ENCODE measurements at places on chromosomes 6 and 20. TPM values are rescaled to one million over a fixed set of nuclear protein-coding genes. Genes with fewer than 3 reads are reported as not detected.

DNA sequence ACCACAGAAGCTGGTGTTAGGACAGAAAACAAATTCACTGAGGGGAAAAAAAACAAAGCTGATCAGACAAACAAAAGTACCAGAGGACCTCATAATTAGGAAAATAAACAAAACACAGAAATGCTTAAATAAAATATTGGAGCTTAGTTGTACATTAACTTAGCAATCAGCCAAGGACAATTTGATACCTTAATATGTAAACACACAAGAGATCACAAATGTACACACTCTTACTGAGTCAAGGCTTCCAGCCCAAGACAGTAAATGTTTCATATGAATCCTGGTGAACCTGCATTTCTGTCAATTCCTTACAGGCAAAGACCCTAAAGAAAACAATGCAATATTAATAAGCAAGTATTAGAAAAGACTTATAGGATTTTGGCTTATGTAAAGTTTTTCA lies 62.0 kb upstream of the SPTLC3 start:
- DNase-seq: no peak

DNA sequence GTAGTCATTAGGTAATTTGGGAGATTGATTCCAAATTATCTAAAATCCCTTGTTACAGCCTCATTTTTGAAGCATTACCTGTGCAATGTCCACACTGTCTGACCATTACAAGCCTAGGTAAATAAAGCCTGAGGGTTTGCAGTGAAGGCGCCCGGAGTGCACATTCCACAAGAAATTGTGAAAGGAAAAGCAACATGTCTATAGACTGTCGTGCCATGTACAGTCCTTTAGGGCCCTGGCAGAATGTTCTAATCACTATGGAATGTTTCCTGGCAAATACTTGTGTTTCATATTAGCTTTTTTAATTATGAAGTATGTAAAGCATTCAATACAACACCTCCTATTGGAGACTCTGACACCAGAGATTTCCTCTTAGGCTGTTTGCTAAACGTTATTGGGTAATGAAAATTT lies 28.9 kb downstream of the PREP start:
- DNase-seq: no peak

DNA sequence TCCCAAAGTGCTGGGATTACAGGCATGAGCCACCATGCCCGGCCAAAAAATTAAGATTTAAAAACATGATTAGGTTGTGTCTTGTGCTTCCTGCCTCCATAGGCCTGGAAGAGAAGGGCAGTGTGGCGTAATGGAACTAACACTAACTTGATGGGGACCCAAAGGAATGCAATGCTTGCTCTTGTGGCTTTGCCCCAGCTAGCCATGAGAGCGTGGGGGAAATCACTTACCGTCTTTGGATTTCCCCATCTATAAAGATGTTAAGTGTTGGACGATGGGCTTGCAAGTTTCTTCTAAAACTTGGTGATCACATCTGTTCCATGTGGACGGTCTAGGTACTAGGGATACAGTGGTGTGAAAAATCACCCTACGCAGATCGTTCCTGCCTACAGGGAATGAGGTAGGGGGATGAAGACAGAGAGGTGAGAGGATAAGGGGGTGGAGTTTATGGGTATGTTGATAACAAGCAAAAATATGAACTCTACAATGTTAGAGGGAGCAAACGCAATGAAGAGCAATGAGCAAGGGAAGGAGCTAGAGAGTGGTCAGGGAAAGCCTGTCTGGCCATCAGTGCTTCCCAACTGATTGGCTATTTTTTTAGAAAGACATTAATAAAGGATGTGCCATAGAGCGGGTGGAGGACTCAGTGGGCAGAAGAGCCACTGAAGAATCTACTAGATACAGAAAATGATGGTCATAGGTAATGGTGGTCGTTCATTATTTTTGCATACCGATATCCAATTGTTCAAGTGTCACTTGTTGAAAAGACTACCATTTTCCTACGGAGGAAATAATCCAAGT lies 165.2 kb downstream of the BCAS1 start:
- no peak for DNase-seq

- no peak for DNase-seq
Measured at GRCh38 chr6:163250116-163250515, 164.4 kb upstream of the QKI start.

DNA sequence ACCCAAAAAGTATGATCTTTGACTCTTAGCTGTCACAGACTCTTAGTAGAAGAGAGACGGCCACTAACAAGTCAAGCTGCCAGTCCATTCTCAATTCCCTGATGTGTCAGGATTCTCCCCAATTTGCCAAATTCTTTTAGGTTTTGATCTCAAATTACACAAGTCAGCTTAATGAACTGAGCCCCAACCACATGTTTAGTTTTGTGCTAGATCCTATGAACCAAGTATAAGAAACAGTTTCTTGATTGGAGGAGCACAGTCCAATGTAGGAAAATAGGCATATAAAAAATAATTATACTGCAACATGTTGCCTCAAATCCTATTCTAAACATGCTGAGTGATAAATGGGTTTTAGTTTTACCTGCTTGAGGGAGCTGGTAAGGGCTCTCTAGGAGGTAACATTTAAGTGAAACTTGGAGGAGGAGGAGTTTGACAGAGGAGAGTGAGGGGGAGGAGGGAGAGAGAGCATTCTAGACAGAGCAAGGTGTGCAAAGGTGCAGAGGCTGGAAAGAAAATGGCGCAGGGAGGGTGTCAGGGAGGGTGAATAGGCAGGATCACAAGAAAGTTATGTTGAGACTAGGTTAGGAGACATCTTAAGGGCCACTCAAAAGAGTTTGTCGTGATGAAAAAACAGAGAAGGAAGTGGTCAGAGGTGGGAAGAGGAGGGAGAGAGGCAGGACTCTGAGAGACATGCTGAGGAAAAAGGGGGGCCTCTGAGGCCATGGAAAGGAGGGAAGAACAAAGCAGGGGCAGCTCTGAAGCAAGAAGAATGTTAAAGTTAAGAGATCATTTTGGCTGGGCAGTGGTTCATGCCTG lies 22.8 kb upstream of the FAM83C start:
- DNase-seq: no peak

GRCh38 chr20:57048027-57048869 lies 218.2 kb downstream of the BMP7 start:
- DNase-seq: peak; percentile 56

- DNase-seq: no peak
Measured at GRCh38 chr6:11215773-11216172, 16.7 kb downstream of the NEDD9 start.

DNA sequence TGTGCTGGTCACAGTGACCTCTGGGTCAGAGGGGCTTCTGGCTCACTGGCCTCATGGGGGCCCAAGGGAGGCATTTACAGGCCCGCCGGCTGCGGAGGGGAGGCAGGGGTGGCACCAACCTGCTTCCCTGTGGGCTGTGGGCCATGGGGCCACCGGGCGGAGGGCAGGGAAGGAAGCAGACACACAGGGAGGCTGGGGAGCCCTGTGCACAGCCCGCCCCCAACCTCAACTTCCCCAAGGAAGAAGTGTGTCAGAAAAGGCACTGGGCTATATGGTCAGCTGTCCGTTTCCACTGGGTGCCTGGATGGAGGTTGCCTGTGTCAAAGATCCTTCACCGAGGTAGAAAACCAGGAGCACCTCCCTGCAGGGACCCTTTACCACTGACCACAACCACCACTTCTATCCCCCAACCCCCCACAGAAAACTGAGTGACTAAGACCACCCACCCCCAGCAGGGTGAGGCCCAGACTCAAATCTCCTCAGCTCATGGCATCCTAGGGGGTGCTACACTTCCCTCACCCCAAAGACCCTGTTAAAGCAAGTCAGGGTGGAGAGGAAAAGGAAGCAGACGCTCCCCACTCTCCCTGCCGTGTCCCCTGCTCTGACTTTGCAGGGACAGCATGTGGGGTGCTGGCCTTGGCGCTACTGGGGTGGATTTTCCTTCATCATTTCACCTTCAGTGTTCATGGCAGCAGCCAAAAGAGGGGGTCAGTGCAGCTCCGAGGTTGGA lies 5.6 kb downstream of the CST3 start:
- no peak for DNase-seq

DNA sequence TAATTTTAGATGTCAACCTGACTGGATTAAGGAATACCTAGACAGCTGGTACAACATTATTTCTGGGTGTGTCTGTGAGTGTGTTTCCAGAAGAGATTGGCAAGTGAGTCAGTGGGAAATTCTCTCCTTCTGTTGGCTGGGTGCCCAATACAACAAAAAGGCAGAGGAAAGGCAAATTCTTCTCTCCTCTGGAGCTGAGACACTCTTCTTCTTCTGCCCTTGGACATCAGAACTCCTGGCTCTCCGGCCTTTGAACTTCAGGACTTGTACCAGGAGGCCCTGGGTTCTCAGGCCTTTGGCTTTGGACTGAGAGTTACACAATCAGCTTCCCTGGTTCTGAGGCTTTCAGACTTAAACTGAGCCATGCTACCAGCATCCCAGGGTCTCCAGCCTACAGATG lies 7.8 kb upstream of the BTN3A1 start:
- DNase-seq: no peak

GRCh38 chr20:21693322-21693721 lies 12.1 kb upstream of the PAX1 start:
- DNase-seq: peak; percentile 21

GRCh38 chr6:53062169-53062539 lies 3.0 kb upstream of the FBXO9 start:
- DNase-seq: no peak

- DNase-seq: no peak
Measured at GRCh38 chr6:17219098-17219497, 62.1 kb upstream of the RBM24 start.

GRCh38 chr6:17705428-17705777 lies 1.3 kb downstream of the NUP153 start:
- DNase-seq: no peak

GRCh38 chr6:33278392-33278741 lies 1.4 kb downstream of the B3GALT4 start:
- DNase-seq: no peak

DNA sequence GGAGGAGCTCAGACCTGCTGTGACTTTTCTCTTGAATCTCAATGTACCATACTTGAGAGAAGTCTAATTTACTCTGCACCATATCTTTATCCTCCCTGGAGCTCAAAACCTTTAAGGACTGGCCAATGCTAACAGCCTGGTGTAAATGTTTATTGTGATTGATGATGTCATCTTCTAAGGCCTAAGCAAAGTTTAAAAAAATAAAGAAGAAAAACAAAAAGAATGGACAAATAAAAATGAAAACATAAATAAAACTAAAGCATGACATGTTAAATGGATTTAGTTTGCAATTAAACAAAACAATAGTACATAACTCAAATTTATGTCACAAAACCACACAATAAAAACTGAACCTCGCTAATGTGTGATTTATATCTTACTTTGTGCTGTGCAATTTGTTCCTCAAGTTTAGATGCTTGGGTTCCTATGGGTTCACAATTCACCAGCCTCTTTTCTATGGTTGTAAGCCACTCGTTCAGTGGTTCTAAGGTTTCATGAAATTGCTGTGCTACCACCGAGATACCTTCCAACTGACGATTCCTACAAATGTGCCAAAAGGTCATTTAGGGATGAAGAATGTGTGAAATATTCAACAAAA lies 113.0 kb downstream of the DST start:
- DNase-seq: no peak

DNA sequence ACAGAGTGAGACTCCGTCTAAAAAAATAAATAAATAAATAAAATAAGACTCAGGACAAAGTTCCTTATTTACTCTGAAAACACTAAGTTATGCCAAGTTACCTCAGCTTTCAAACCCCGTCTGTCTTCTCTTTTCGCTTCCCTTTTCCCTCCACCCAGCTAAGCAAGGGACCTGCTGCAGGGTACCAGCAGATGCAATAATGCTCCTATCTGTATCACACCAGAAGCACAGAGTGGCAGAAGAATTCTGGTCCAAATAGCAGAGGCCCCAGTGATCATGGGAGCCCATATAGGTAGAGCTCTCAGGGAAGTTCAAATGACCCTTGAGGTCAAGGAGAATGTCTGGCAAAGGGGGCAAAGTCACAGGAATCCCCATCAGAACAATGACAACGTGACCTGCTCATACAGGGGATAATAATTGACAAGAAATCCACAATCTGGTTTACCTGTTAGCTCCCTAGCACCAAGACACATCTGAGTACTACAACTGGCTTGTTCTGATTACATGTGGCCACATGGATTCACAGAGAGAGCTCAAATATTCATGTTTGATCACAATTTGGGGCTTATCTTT lies 8.7 kb downstream of the GCM1 start:
- DNase-seq: no peak

- DNase-seq: peak; percentile 38
Measured at GRCh38 chr6:130602151-130602770, 224.9 kb upstream of the SMLR1 start.

DNA sequence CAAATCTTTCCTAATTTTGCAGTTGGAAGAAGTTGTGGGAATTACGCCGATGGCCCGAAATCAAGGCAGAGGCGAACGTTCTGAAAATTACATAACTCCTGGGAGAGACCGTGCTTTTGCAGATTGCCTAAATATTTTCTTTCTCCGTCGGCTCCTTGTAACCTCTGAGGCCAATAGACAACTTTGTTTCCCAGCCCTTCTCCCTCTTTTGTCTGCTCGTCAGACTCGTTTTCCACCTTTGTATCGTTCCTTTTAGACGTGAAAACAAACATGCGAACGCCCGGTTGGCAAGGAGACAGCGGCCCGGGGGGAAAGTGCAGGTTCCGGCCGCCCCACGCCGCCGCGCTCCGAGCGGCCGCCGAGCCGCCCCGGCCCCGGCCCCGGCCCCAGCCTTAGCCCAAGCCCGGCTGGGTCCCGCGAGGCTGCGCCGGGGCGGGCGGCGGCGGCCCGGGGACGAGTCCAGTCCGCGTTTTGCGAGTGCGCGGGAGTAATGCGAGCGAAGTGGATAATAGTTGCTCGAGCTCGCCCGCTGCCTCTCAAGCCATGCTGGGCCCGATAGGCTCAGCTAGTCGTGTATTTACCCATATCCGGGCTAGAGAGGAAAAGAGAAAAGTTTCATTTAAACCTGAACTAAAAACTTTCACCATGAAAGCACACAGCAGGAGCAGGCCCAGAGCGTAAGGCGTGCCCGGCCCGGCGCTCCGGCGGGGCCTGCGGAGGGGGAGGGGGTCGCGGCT lies at the start of gene ARID1B:
Gene ARID1B (plus strand): TSS at position 539 of the 737 bp plus-strand sequence. CDS start 303 bp downstream, outside the sequence.
- DNase-seq: peak; percentile 82

- no peak for DNase-seq
Measured at GRCh38 chr20:45934046-45934585, 367 bp upstream of the PCIF1 start.

GTF2H4 gene
- 35.9 TPM for total RNA-seq

SLC32A1 gene
- not detected for total RNA-seq

DEFB110 gene
- not detected for total RNA-seq

SIRPA gene
- 0.05 TPM for total RNA-seq

PDE7B gene
- 0.73 TPM for total RNA-seq

GMEB2 gene
- 14.0 TPM for total RNA-seq

FABP7 gene
- total RNA-seq: not detected

Measured in activated CD4-positive, alpha-beta T cell treated with anti-CD3 and anti-CD28 coated beads for 36 hours (primary cell).